ENCODE measurements at places on chromosomes 6 and 20.

DNA sequence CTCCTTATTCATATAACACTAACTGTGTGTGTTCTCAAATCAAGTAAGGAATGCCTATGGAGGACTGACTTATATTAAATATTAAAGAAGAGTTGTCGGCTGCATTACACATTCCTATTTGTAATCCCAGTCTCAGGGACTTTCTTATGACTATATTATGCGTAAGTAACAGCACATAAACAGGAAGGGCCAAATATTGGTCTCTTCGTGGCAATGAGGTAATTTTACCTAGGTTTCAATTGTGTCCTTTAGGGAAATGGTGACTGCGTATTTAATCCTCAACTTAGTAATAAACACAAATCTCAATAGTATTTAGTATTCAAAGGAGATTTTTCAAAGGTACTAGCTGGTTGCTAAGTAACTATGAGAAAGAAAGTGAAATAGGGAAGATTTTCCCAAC is 22.8 kb upstream of the EPM2A start:
- DNase-seq = no peak

DNA sequence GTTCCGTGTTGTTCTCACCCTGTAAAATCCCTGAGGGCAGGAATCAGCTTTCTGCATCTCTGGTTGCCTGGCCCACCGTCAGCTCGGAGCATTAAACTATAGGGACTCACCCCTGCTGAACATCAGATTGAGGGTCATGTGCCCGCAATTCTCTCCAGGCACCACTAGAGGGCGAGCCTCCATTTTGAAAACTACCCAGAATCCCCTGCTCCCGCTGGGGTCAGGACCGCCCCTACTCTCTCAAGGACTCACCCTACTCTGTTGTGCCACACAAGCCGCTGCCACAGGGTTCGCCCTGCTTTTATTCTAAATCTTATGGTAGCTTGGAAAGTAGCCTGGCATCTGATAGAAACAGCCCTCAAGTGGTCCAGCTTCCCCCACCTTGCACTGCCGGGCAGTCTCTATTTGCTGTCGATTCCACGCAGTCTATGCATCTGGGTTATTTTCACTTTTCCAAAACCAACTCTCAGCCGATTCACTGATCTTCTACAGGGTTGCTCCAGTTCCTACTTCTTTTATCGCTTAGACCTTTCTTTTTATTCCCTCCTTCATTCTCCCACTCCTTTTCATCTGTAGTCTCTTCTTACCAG is 244.1 kb upstream of the QKI start:
- DNase-seq = no peak

GRCh38 chr6:166540631-166541331 is 45.7 kb downstream of the RAMACL start:
- no peak for DNase-seq

DNA sequence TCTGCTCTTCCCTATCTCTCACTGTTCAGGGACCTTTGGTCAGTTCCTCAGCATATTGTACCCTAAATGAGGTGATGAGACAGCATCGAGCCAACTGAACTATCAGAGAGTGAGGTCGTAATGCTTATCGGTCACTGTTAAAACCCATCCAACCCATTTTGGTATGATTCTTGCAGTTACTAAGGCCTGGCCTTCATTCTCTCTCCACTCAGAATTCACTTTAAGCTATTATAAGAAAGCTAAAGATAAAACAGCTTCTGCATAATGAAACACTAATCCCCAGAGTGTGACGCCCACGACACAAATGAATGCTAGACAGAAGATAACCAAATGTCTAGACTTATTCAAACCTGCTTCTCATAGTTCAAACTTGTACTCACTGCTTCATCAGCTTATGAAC is 175.8 kb downstream of the GMPR start:
- DNase-seq = no peak

DNA sequence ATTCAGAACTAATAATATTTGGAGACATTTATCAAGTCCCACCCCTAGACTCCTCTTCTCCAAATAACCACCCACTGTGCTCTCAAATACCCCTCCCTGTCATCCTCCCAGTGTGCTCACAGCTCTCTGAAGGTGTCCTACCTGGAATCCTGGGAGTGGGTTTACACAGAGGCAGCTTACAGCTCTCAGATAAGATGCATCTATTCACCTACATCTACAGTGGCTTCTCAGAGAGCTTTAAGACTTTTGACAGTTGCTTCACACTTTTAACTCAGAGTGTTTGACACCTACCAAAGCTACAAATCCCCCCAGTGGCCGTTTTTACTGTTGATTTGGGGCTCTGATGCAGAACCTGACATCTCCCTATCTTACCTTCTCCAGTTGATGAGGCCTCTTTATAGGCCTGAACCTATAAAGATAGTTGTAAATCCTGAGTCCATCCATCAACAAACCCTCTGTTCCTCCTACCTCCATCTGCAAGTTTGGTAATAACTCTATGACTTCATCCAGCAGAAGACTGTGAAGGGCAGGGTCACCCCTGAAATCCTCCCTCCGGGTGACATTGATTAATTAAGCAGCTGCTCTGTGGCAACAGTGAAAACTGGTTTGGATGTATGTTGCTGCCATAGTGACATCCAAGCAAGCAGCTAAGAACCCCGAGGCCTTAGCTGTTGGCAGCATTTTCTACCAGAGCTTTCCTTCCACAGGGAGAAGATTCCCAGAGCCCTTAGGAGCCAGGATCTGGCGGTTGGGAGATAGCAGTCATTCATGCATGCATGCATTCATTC is 226.1 kb upstream of the RREB1 start:
- no peak for DNase-seq

DNA sequence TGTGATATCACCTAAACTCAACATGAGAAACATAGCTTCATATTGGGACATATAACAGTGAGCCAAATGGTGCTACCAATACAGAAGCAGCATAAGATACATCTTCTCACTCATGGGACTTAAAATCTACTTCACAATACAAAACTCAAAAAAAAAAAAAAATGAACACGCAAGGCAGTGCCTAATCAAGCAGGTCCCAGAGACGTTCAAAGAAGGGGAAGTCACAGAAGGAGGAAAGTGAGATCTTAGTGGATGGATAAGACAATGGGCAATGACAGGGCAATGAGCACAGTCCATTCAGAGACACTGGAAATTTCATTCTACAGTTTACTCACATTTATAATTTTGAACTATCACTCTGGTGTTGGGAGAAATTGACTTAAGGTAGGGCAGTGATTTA is 88.3 kb downstream of the FAM50B start:
- DNase-seq = no peak

GRCh38 chr6:109897025-109897424 is 81.1 kb upstream of the GPR6 start:
- no peak for DNase-seq
